ENCODE measurements at places on chromosomes 12 and 14.
A peak's percentile ranks its signal among the peaks of the same experiment; 100 is the strongest.

- H3K36me3 ChIP-seq: no peaks in the 10 kb centered on the region
- no peak for DNase-seq
- H3K4me3 ChIP-seq: no peak overlapping the region
- no peaks in the 10 kb centered on the region for H3K27me3 ChIP-seq
- no peak overlapping the region for H3K27ac ChIP-seq
Measured at GRCh38 chr14:53368711-53369201, 215.6 kb upstream of the DDHD1 start.

- H3K27ac ChIP-seq: peak overlapping the region; percentile 85
- peak; percentile 31 for DNase-seq
- H3K4me3 ChIP-seq: peak overlapping the region; percentile 83
- peaks cover 5% of the 10 kb centered on the region for H3K4me1 ChIP-seq
Measured at GRCh38 chr12:92556141-92556540, 146.6 kb upstream of the PLEKHG7 start.

- H3K27me3 ChIP-seq: peaks cover 4% of the 10 kb centered on the region
- H3K4me1 ChIP-seq: peaks cover 6% of the 10 kb centered on the region
- DNase-seq: no peak
- H3K27ac ChIP-seq: peak overlapping the region; percentile 7
Measured at GRCh38 chr12:75922944-75923642, 108.5 kb downstream of the PHLDA1 start.

DNA sequence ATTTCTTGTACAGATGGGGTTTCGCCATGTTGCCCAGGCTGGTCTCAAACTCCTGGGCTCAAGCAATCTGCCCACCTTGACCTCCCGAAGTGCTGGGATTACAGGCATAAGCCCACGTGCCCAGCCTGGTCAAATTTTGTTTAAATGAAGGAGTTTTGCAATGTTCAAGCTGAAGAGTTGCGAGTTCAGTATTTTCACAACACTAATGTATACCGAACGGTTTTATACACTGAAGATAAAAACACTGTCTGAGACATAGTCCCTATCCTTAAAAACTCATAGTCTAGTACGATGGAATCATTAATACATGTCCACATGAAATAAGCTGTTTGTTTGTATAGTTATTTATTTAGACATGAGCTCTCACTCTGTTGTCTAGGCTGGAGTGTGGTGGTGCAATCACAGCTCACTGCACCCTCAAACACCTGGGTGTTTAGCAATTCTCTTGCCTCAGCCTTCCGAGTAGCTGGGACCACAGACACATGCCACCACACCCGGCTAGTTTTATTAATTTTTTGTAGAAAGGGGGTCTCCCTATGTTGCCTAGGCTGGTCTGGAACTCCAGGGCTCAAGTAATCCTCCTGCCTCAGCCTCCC lies 15.4 kb downstream of the TRAPPC6B start:
- H3K36me3 ChIP-seq: peaks cover 22% of the 10 kb centered on the region
- no peak for DNase-seq
- H3K4me3 ChIP-seq: no peak overlapping the region
- no peak overlapping the region for H3K27ac ChIP-seq

- no peak for DNase-seq
- no peak overlapping the region for H3K27ac ChIP-seq
- H3K27me3 ChIP-seq: peaks cover 4% of the 10 kb centered on the region
- no peaks in the 10 kb centered on the region for H3K4me1 ChIP-seq
Measured at GRCh38 chr14:104567141-104567956, 12.2 kb upstream of the C14orf180 start.

GRCh38 chr12:17818931-17819330 lies 271.1 kb downstream of the RERGL start:
- H3K4me3 ChIP-seq: no peak overlapping the region
- peaks cover 5% of the 10 kb centered on the region for H3K36me3 ChIP-seq
- no peaks in the 10 kb centered on the region for H3K4me1 ChIP-seq
- H3K27me3 ChIP-seq: peaks cover 1% of the 10 kb centered on the region
- DNase-seq: no peak
- no peak overlapping the region for H3K27ac ChIP-seq

GRCh38 chr12:62123721-62124203 lies 136.4 kb upstream of the USP15 start:
- DNase-seq: no peak
- no peaks in the 10 kb centered on the region for H3K4me1 ChIP-seq
- no peaks in the 10 kb centered on the region for H3K27me3 ChIP-seq
- no peak overlapping the region for H3K4me3 ChIP-seq

- H3K4me1 ChIP-seq: peaks cover 1% of the 10 kb centered on the region
- DNase-seq: no peak
- H3K27me3 ChIP-seq: no peaks in the 10 kb centered on the region
- H3K36me3 ChIP-seq: peaks cover 13% of the 10 kb centered on the region
- no peak overlapping the region for H3K4me3 ChIP-seq
- no peak overlapping the region for H3K27ac ChIP-seq
Measured at GRCh38 chr12:112170376-112170775, 45.0 kb downstream of the TRAFD1 start.

DNA sequence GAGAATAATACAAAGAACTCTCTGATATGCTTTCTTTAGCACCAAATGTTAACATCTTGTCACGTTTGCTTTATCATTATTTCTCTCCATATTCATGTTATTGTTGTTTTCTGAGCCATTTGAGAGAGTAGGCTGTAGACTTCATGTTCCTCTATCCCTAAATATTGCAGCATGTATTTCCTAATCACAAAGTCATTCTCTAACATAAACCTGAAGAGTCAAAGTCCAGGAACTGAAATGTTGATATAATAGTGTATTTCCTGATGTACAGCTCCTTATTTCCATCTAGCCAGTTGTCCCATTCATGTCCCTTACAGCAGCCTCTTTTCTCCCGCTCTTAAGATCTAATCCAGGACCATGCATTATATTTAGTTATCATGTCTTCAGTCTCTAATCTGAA lies 72.8 kb downstream of the SPATS2 start:
- H3K27ac ChIP-seq: no peak overlapping the region
- no peak overlapping the region for H3K4me3 ChIP-seq

GRCh38 chr14:104393199-104393897 lies 186.2 kb upstream of the C14orf180 start:
- peak overlapping the region; percentile 84 for H3K27ac ChIP-seq
- peaks cover 12% of the 10 kb centered on the region for H3K36me3 ChIP-seq
- peaks cover 2% of the 10 kb centered on the region for H3K27me3 ChIP-seq
- H3K4me3 ChIP-seq: peak overlapping the region; percentile 86
- DNase-seq: no peak
- peaks cover 83% of the 10 kb centered on the region for H3K4me1 ChIP-seq

DNA sequence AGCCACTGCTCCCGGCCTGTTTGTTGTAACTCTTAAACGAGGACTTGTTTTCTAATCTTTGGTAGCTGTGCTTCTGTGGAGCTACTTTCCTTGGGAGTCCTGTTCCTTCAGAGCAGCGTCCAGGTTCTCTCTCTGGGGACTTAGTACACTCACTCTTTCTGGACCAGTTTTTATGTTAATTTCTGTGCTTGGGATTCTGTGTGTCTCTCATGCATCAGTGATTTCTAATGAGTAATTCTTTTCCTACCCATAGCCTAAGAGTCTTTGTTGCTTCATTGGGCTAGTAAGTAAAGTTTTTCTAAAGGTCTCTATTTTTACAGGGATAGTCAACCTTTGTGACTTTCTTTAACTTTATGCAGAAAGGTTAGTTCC lies 289.3 kb downstream of the FBXL14 start:
- no peaks in the 10 kb centered on the region for H3K4me1 ChIP-seq
- H3K4me3 ChIP-seq: no peak overlapping the region
- no peak for DNase-seq

- no peak for DNase-seq
Measured at GRCh38 chr14:84482256-84483071, 1047.5 kb upstream of the FLRT2 start.

GRCh38 chr14:50775357-50775756 lies 55.6 kb downstream of the NIN start:
- no peak for DNase-seq
- H3K27me3 ChIP-seq: no peaks in the 10 kb centered on the region
- no peak overlapping the region for H3K27ac ChIP-seq
- H3K4me3 ChIP-seq: no peak overlapping the region
